ENCODE measurements at places on chromosomes 11 and 22.

GRCh38 chr22:33166206-33166605 lies 108.0 kb upstream of the SYN3 start:
- DNase-seq: no peak

GRCh38 chr11:134374891-134375550 lies 37.0 kb downstream of the B3GAT1 start:
- no peak for DNase-seq

GRCh38 chr11:70040869-70041501 lies 37.1 kb upstream of the ANO1 start:
- DNase-seq: no peak

GRCh38 chr11:79173615-79174014 lies 267.2 kb downstream of the TENM4 start:
- no peak for DNase-seq

GRCh38 chr11:69000831-69001242 lies 12.2 kb downstream of the MRGPRF start:
- peak; percentile 4 for DNase-seq

GRCh38 chr11:46337626-46338345 lies 9.5 kb upstream of the DGKZ start:
- no peak for DNase-seq

DNA sequence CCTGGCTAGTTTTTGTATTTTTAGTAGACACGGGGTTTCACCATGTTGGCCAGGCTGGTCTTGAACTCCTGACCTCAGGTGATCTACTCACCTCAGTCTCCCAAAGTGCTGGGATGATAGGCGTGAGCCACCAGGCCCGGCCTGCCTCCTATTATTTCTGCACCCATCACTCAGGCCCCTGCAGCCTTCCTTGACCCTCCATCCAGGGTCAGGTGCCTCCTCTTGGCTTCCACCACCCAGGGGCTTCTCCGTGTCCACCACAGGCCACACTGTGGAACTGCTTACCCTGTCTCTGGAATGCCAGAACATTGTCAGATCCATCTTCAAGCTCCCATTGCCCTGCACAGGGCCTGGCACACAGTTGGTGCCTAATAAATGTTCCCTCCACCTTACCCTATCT lies 75.4 kb upstream of the RTL6 start:
- no peak for DNase-seq

GRCh38 chr11:122404571-122404970 lies 251.0 kb upstream of the UBASH3B start:
- no peak for DNase-seq

DNA sequence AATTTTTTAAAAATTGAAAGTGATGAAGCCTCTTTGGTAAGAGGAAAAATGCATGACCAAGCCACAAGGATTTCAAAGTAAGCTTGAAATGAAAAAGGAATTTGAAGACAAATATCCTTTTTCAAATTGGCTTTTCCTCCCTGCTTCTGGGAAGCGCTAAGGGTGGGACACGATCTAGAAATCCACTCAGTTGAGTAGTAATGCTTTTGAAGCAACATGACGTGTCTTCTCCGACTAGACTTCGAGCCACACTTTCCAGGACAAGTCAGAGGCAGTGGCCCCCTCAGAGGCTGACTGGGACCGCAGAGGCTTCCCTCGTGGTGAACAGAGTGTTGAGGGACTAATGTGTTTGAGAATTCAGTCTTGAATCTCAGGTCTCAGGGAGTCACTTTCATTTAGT lies 39.8 kb downstream of the KREMEN1 start:
- no peak for DNase-seq

DNA sequence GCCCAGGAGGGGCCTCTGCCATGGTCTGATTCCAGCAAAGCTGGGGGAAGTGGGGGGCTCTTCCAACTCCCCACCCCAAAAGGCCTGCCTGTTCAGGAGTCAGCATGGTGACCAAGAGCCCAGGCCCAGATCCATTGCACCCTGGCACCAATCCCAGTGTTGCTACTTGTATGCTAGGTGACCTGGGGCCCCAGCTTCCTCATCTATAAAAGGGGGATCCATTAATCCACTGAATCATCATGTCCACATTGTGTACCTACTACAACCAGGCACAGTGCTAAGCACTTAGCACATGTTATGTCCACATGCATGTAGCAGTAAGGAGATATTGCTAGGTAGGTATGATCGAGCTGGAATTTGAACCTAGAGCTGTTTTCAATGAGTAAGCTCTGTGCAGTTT lies 2.0 kb downstream of the SYT12 start:
- no peak for DNase-seq

- no peak for DNase-seq
These were observed 5.4 kb downstream of the BEST1 start for GRCh38 chr11:61955422-61956135.

GRCh38 chr11:66868726-66869566 lies 12.1 kb downstream of the LRFN4 start:
- DNase-seq: peak; percentile 59

DNA sequence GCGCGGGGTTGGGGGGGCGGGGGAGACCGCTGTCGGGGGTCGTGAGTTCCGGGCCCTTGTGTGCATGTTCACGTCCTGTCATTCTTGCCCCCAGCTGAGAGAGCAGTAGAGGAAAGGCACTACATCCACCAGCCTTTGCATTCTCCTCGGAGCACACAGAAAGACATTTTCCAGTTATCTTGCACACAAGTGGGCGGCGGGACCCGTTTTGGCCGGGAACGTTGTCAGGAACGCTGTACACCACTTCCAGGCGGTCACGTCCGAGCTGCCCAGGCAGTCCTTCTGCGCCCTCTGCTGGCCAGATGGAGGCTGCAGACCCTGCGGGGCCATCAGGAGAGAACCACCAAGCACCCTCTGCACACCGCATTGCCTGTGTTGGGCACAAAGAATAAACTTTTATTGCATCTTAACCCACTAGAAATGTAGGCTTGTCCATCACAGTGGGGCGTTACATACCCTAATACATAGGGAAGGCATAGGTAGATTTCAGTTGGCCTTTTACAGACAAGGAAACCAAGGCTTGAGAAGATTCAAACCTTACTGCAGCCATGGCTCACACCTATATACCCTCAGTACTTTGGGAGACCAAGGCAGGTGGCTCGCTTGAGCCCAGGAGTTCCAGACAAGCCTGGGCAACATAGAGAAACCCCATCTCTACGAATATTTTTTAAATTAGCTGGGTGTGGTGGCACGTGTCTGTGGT lies 2.8 kb upstream of the CDKN1C start:
- DNase-seq: peak; percentile 68

DNA sequence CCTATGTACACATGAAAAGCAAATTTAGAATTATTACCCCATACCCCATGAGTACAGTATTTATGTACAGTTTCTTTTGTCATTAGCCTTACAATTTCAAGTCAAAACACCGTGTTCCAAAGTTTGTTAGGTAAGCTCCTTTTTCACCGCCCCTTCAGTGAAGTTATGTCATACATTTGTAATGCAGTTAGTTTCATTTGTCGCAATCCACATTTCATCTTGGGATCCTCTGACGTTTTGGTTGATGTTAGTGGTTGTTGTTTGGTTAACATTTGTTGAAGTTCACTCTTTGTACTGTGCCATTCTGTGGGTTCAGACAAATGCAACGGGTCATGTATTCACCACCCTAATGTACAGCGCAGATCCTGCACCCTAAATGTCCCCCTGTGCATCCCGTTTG lies 45.2 kb downstream of the ARHGEF12 start:
- DNase-seq: no peak

GRCh38 chr22:36940676-36941075 lies 27.2 kb downstream of the CSF2RB start:
- DNase-seq: no peak

DNA sequence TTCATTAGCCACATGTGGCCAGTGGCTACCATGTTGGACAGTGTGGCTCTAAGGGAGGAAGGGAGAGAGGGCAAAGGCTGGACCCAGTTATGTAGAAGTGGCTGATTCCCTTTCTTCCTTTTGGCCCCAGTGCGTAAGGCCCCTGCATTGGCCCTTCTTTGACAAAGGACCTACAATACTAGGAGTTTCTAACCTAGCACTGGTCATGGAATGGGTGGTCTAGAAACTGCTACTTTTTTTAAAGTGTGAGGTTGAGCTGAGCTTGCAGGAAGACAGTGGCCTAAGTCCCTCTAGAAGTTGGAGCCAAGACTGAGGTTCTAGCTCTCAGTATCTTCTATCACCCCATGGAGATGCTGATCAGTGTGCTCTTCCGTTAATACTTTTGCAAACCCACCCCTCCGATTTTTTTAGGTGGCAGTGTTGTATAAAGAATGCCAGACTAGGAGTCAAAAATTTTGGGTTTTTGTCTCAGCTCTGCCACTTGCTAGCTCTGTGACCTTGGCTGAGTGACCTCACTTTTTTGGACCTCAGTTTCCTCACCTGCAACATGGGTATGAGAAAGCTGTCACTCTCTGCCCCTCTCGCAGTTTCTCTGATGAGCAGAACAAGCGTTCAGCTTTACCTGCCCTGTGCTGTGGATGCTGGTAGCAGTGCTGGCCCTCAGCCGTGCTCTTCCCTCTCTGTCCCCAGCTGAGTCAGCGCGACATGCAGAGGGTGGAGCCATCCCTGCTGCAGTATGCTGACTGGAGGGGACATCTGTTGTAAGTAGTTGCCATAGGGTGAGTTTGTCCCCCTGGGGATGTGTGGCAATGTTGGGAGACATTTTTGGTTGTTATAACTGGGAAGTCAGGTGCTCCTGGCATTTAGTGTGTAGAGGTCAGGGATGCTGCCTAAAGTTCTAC lies 6.9 kb downstream of the ACCS start:
- DNase-seq: no peak

DNA sequence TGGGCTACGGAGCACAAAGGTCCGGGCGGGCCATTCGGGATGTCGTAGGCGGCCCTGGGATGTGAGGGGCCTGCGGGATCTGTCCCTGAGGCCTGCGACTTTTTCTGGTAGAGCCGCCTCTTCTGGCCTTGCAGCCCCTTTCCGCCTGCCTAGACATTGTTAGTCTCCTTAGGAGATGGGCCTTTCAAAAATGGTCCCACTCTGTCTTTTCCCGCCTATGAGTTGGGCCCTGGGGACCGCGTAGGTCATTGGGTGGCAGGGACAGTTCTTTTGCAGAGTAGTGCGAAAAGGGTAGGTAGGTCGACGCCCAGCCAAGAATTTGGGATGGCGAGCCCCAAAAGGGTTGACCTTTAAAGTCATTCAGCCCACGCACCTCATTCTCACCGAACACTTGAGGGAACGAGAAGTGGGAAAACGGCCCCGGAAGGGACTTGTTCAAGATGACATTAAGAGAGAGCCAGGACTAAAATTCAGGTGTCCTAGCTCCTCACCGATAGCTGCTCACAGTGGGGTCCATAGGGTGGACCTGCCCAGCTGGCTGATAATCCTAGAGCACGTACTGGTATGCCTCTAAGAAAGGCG lies 785 bp downstream of the OTUB1 start:
- DNase-seq: no peak

GRCh38 chr22:39152024-39152510 lies 413 bp downstream of the CBX7 start:
- no peak for DNase-seq

GRCh38 chr11:47438721-47439120 lies 10.2 kb downstream of the RAPSN start:
- no peak for DNase-seq

DNA sequence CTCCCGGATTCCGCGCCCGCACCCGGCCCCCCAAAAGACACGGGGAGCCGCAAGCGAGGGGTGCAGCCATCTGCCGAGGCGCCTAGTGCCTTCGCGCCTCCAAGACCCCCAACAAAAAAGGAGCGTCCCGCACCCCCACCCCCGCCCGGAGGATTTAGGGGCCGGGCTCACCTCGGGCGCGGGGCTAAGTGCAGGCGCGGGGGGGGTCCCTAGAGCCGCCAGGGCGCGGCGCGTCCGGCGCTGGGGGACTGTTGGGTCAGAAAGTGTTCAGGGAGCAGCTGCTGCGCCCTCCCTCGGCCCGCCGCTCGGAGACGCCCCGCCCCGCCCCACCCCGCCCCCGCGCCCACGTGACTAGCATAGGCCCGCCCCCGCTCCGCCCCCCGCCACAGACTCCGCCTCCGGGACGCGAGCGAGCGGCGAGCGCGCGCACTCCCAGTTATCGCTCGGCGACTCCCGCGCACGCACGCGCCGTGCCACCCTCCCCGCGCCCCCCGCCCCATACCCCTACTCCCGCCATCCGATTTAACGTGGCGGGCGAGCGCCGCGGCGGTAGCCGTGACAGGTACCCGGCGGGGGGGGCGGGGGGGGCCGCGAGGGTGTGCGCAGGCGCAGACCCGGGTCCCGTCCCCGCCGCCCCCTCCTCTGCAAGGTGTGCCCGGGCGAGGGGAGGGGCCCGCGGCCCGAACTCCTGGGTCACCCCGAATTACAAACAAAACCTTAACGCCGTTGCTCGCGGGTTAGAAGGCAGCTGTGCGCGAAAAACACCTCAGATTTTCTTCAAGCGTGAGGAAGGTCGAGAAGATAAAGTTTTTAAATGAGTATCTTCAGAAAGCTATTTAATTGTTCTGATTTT lies 56.2 kb downstream of the KCNJ4 start:
- peak; percentile 40 for DNase-seq

DNA sequence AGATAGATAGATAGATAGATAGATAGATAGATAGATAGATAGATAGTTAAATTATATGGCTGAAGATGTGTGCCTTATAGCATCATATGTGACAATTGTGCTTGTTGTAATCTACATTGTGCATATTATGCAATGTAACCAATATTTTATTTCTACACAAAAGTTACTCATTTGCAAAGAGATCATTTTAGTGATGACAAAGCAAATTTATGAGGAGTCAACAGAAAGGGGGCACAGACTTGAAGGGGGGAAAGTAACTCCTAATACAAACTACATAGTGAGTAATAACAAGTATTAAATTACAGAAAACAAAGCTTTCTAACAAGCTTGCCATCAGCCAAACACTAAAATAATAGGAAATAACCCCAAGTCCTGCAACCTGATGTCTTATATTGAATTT lies 106.8 kb downstream of the MUC15 start:
- DNase-seq: no peak

DNA sequence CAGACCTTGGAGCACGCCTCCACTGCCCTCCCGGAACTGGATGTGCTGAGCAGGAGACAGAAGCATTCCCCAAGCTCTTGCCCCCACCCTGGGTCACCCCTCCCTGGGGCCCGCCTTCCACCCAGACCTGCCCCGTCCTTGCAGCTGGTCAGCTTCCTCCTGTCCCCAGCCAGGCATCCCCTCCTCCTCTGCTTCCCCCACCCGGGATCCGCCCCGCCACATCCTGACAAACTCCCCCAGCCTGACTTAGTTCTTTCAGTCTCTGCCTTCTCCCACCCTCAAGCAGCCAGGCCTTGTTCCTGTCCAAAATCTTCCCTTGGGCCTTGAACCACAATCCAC lies 1.1 kb upstream of the PLXNB2 start:
- no peak for DNase-seq

DNA sequence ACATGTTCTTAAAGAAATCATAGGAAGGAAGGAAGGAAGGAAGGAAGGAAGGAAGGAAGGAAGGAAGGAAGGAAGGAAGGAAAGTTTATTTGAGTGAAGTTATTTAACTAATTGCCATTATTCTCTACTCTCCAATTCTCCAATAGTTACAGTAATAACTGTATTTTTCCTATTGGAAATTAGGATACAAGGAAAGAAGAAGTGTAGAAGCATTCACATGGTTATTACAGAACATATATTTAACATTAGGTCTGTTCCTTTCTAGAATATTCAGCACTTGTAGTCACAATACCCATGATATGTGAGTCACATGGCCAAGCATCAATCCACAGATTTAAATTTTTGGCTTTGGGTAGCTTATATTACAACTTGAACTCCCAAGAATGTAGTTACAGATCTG lies 230.6 kb downstream of the SOX6 start:
- DNase-seq: no peak
